ENCODE measurements at places on chromosomes 11 and 22.
A peak's percentile ranks its signal among the peaks of the same experiment; 100 is the strongest.

- no peak for DNase-seq
Observed at GRCh38 chr11:77127920-77128691, at the start of gene MYO7A. TSS of gene MYO7A (plus strand) at chr11:77128246. CDS start at chr11:77130635, 2,389 bp downstream.

DNA sequence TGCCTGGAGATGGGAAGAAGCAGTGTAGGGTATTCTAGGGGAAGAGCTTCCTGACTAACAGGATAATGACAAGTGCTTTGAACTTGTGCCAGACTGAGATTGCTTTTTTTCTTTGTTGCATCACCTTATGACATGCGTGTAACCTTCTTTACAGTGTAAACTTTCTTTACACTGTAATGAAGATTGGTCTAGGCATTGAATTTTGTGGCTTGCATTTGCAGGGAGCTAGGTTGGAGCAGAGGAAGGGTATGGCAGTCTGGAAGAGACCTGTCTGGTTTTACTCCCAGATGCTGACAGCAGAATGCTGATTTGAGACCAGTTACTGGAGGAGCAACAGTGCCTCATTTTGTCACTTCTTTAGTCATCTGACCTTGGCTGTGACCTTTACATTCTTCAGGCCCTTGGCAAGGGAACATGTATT is 5.6 kb downstream of the DDB2 start:
- no peak for DNase-seq

DNA sequence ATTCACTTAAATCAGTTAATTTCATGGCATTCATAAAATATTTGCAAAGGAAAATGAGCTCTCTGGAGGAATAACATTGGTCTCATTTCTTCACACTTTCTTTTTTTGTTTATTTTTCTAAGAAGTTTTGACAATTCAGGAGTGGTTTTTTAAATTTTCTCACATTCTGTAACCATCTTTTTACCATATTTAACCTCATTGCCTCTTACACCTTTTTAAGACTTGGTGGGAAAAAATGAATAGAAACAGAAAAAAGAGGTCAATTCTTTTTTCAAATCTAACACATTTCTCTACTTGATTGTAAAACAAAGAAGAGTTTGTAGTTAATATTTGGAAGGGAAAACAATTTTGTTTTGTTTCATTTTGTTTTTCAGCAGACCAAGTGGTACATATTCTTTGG is 1034.7 kb upstream of the RAG2 start:
- peak; percentile 21 for DNase-seq

- no peak for DNase-seq
Observed at GRCh38 chr11:30789270-30789669, 203.1 kb upstream of the MPPED2 start.

GRCh38 chr11:35141571-35141971 is 2.6 kb downstream of the CD44 start:
- peak; percentile 28 for DNase-seq

GRCh38 chr11:76054330-76054729 is 152.0 kb downstream of the WNT11 start:
- no peak for DNase-seq

DNA sequence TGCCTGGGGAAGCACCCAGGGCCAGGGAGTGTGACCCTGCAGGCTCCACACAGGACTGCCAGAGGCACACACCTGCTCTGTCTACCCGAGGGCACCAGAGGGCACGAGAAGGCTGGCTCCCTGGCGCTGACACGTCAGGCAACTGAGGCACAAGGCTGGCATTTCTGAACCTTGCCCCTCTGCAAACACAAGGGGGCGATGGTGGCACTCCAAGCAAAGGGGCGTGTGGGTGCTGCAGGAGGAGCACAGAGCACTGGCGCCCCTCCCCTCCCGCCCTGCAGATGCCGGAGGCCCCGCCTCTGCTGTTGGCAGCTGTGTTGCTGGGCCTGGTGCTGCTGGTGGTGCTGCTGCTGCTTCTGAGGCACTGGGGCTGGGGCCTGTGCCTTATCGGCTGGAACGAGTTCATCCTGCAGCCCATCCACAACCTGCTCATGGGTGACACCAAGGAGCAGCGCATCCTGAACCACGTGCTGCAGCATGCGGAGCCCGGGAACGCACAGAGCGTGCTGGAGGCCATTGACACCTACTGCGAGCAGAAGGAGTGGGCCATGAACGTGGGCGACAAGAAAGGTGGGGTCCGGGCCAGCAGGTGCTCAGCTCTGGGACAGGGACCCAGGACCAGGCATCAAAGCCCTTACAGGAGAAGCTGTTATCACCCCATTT is 20.8 kb upstream of the TXNRD2 start:
- peak; percentile 19 for DNase-seq

- DNase-seq, result no peak
Observed at GRCh38 chr11:12249590-12250260, 127.6 kb upstream of the PARVA start.

DNA sequence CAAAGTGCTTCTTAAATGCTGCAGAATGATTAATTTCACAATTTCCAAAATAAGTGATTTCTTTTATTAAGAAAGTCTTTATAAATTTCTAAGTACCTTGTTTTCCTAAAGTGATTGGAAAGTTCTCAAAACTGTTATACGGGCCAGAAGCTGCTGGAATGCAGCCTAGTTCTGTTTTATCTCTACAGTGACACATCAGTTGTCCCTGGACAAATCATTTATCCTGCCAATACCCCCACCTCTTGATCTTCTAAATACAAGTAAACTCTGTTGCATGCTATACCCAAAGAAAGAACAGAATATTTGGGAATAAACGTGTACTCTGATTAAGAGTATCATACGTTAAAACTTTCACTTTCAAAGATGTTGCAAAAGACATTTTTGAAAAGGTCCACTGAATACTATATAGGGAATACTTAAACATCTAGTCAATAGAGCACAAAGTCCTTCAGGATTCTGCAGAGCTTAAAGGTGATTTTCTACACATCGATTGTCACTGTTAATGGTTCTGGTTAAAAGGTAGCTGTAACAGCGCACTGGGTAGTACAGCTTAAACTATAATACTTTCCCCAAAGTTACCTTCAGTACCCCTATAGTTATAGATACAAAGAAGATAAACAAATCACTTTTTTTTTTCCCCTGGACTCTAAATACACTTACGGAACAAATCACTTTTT is 92.1 kb upstream of the APOA1 start:
- no peak for DNase-seq

- DNase-seq, result peak; percentile 30
Observed at GRCh38 chr11:128692753-128693415, 988 bp upstream of the FLI1 start.

DNA sequence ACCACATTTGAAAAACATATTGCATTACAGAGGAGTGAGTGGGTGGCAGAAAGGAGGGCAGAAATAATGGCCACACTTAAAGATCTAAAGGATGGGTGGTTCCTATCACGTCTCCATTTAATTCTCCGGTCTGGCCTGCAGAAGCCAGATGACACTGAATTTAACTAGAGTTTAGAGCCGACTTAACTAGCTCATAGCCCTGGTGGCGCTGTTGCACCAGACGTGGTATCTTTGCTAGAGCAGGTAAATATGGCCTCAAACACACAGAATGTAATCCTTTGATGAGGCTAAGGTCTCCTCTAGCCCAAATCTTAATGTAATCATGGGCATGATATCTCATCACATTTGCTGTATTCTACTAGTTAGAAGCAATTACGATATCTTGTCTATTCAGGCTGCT is 51.5 kb upstream of the GAL start:
- no peak for DNase-seq

GRCh38 chr11:81432333-81432732 is 1301.3 kb downstream of the FAM181B start:
- DNase-seq, result no peak

GRCh38 chr11:107682572-107682971 is 29.3 kb downstream of the SLN start:
- no peak for DNase-seq

GRCh38 chr22:22687638-22688500 is 43.5 kb downstream of the GGTLC2 start:
- DNase-seq, result no peak

- DNase-seq, result no peak
Observed at GRCh38 chr22:46547883-46548244, 10.4 kb upstream of the CELSR1 start.

- DNase-seq, result no peak
Observed at GRCh38 chr11:23063276-23063675, 203.0 kb upstream of the CCDC179 start.

DNA sequence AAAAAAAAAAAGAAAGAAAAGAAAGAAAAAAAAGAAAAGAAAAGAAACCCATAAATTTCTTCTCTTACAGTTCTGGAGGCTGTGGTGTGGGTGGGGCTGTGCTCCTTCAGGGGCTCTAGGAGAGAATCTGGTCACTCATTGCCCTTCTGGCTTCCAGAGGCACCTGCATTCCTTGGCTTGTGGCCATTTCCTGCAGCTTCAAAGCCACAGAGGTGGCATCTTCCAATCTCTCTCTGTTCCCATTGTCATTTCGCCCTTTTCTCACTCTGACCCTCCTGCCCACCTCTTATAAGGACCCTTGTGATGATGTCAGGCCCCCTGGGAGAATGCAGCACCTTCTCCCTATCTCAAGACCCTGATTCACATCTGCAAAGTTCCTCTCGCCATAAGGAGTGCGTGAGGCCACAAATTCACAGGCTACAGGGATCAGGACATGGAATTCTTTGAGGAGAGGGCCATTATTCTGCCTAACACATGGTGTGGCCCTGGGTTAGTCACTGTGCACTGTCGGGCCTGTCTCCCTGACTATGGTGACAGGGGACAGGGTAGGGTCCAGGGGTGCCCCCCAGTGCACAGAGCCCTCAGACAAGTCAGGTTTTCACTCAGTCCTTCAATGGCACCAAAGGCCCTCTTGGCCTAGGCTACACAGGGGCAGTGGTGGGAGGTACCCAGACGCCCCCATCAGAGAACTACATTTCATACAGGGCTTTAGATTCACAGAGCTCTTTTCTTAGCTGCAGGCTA is 38.6 kb upstream of the PRR5 start:
- no peak for DNase-seq

DNA sequence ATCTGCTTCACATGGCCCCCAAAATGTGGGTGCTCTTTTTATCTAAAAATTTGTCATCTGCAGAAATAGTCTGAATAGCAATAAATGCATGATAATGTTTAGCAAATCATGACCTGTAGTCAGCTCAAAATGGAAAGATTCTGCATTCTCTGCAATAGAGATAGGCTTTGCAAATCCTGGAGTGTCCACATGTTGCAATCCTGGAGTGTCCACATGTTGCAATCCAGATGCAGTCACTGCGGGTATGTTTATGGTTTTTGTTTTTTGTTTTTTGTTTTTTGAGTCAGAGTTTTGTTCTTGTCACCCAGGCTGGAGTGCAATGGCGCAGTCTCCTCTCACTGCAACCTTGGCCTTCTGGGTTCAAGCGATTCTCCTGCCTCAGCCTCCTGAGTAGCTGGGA is 20.2 kb upstream of the LRRC32 start:
- DNase-seq, result no peak

DNA sequence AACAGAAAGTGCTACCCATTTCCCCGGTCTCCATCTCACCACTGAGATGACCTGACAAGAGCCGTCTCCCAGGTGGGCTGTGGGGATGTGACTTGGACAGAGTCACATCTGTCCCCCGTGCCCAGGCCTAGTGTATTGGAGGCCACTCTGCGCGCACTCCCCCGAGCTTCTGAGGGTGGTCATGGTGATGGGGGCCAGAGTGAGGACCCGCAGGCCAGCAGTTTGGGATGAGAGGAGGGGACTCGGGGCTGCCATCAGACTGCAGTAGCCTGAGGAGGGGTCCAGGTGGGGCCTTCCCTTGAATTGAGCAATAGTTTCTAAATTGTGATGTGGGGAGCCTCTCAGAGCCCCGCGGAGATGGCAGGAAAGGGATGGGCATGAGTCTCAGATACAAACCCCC is 852.6 kb downstream of the TBC1D22A start:
- DNase-seq, result no peak

DNA sequence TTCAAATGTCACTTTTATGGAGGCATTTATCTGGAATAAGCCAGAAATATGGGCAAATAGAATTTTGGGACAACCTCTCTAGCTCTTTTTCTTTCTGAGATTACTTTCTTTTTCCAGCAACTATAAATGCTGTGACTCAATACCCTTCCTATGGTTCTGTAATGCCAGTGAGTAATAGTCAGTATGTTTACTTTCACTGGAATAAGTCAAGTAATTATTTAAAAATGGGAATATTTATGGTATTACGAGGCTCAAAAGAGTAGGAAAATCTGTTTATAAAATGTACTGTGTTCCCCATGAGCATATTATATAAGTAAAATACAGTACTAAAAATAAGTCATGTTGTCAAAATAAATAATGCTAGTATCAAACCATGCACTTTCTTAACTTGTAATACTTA is 750.5 kb downstream of the LUZP2 start:
- no peak for DNase-seq

GRCh38 chr22:40040927-40041326 is 46.2 kb downstream of the FAM83F start:
- DNase-seq, result no peak

GRCh38 chr11:85347291-85347690 is 279.9 kb downstream of the DLG2 start:
- DNase-seq, result no peak

DNA sequence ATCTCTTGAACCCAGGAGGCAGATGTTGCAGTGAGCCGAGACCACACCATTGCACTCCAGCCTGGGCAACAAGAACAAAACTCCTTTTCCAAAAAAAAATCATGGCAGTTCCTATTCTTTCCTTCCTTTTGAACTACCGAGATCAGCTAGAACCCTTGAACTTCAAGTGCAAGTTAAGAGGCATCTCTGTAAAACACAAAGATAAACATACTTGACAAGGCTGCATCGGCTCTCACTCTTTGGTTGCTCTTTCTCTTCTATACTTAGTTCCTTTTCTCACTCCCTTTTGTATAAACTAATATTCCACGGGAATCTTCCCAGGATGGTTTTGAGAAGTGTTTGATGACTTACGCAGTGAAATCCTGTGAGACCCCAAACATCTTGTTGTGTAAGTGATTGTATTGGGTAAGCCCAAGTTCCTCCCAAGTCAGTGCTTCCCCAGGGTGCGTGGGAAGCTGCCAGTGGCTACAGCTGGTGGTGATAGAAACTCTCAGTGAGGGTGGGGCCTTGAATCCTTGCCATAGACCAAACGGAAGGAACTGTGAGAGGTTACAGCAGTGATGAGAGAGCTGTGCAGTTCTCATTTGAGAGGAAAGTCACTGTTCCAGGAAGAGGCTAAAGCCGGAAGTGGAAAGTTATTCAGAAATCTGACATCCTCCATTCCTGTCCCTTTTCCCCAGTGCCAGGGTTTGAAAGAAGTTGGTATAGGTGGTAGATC is 24.1 kb upstream of the CDC42EP2 start:
- DNase-seq, result no peak

GRCh38 chr11:69954756-69955155 is 123.4 kb upstream of the ANO1 start:
- DNase-seq, result no peak

DNA sequence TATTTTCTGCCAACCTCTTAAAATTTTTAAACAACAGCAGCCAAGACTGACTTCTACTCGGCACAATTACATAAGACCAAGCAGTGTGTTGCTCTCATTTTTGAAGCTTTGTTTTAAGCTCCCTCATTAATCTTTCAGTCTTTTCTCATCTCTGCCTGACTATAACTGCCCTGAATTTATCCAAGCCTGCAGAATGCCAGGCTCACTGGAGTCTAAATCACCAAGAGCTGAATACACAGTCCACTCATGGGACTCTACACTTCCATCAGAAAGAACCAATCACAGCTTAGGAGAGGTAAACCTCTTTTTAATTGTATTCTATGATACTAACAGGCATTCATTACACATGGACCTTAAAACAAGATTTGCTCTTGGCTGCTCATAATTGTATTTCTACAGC is 178.7 kb downstream of the CADM1 start:
- no peak for DNase-seq
